ENCODE measurements at places on chromosomes 11 and 22.

DNA sequence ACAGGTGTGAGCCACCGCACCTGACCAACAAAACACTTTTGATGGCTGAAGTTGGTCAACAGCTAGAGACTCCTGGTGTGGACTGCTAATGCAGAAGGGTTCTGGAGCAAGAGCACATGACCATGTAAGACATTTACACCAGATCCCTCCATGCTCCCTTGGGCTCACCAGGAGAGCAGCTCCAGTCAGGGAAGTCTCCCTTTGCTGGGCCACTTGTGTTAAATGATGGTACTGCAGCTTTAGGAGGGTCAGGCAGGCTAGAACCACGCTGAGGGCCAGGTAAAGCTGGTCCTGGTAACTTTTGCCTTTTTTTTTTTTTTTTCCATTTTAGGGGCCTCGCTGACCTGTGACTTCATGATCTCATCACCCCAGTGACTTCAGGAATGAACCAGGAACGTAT is 146.4 kb downstream of the FBXO7 start:
- DNase-seq, result no peak

DNA sequence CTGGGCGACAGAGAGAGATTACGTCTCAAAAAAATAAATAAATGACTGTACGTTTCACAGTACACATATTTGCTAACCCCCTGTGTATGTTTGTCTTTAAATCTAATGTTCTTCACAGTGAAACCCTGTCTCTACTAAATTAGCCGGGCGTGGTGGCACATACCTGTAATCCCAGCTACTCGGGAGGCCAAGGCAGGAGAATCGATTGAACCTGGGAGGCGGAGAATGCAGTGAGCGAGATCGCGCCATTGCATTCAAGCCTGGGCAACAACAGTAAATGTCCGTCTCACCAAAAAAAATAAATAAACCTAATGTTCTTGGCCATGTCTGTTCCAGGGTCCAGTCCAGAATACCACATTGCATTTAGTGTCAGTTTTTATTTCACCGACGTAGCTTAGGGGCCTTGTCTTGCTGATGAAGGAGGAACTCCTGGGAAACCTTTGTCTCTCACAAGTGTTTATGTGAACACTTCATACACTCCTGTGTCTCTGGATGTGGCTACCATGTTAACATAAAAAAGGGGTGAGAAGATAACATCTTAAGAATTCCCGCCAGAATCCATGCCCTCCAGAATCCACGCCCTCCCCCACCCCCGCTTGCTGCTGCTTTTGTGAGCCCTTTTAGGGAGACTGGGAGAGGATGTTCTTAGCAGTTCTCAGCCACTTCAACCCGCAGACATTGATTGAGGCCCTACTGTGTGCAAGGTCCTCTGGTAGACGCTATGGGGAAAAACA is 5.0 kb upstream of the SERHL2 start:
- no peak for DNase-seq

GRCh38 chr11:126736682-126737572 is 263.6 kb downstream of the KIRREL3 start:
- DNase-seq, result no peak

GRCh38 chr11:27022659-27023251 is 17.9 kb upstream of the BBOX1 start:
- no peak for DNase-seq

DNA sequence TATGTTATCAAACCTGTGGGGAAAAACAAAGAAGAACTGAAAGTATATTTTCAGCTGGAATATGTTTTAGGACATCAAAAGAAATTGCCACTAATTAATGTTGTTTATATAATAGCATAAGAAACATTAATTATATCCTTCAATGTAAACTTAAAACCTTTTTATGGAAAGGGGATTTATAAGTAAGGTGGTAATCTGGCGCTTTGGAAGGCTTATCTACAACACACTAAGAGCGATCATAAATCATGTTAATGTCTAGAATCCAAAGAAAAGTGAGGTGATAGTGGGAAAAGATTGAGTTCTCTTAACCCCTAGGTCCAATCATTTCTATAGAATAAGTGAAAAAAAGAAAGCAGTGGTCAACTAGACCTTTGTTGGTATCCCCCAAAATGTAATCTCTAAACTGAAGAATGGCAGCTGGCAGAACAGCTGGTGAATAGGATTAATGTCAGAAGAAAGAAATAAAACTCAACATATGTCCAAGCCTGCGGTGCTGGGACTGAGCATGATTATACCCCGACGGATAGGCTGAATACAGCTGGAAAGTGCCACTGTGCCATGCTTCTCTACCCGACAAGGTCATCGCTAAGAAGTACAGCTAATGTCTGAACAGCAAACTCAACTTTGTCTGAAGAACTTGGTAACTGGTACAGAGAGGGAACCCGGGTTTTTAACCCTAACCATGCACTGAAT is 64.0 kb downstream of the SOX6 start:
- DNase-seq, result no peak

DNA sequence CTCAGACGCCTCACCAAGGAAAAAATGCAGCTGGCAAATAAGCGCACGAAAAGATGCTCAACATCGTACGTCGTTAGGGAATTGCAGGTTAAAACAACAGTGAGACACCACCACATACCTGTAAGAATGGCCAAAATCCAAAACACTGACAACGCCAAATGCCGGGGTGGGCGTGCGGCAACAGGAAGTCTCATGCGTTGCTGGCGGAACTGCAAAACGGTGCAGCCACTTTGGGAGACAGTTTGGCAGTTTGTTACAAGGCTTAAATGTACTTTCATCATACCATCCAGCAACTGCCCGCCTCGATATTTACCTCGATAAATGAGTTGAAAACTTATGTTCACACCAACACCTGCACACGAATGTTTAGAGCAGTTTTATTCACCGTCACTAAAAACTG is 7.5 kb upstream of the CTSD start:
- DNase-seq, result no peak

DNA sequence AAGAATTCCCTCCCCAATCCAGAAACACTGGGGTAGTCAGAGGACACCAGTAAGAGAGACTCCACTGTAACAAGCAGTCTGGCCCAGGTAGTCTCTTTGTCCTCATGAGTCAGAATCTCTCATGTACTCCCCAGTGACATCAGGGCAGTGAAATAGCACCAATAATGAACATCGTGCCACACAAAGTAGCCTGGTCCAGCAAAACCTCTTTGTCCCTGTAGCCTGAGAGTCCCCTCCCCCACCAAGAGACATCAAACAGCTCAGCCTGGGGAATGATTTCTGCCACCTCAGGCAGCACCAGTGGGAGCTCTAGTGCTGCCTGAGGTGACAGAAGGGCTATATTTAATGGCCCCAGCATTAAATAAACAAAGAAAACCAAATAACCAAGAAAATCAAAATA is 88.1 kb downstream of the SBF2 start:
- no peak for DNase-seq

DNA sequence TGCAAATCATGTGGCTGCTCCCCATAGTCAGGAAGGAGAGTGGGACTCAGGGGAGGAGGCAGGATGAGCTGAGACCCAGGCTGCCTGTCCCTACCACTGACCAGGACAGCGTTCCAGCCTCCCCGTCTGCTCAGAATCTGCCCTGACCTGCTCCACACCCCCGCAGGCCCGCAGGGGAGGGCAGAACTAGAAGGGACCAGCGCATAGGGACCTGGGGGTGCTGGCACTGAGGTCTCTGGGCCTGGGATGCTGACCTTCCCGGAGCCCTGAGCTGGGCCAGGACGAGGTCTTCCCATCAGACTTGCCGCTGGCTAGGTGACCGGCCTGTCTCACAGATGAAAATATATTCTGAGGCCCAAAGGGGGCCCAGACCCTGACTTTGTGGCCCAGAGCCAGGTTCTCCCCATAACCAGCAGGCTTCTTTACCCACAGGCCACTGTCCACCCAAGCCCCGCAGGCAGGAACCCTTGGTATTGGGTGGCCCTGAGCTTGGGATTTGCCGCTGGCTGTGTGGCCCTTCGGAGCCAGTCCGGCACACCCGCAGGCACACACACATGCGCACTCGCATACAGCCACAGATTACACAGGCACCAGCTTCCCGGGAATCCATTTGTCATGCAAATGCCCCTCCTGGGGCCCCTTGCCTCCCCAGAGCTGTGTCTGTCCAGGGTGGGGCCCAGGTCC is 13.8 kb upstream of the PIM3 start:
- no peak for DNase-seq

DNA sequence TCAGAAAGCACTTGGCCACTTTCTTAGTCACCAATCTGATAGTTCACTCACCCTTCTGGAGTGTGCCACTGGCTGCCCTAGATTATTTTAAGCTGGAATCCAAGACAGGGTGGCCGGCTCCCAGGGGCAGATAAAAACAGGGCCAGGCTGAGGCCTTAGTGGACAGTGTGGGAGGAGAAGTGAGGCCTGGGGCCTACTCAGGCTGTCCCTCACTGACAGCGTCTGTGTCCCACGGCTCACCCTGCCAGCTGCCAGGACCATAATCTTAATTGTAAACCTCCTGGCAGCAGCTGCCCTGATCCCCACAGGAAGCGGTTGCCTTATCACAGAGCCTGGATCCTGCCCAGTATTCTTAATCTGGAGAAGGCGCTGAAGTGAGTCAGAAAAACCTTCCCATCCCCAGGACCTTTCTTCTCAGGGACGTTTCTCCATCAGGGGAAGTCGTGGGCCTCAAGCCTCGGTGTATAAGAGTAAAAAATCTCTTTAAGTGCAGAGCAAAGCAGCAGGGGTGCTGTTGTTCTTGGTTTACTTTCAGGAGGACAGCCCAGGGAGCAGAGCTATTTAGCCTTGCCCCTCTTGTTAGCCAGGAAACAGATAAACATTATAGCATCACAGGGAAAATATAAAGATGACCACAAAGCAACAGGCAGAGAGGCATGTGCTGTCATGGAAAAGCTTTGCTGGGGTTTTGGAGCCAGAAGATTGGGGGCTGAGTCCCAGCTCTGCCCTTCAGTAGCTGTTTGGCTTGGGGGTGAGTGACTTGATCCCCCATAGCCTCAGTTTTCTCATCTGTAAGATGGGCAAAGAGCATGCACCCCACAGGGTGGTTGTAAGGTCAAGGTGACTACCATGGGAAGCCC is 39.6 kb downstream of the TSPAN18 start:
- DNase-seq, result no peak

GRCh38 chr11:15143855-15144254 is 29.1 kb downstream of the INSC start:
- DNase-seq, result no peak

DNA sequence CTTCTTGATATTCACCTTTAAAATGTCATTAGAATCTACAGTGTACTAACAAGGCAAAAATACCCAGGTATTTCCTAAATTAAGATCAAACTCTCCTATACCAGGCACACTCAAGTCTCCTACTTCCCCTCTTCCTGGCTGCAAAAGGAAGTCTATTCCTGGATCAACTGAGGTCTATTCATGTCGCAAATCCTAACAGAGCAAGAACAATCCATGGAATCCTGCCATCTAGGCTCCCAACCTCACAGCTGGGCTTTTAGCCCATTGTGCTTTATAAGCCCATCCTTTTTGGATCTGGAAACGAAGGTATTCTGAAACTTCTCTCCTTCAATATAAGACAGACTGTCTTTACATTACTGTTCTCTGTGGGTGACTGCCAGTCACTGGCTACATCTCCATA is 161.8 kb downstream of the SOX6 start:
- no peak for DNase-seq

DNA sequence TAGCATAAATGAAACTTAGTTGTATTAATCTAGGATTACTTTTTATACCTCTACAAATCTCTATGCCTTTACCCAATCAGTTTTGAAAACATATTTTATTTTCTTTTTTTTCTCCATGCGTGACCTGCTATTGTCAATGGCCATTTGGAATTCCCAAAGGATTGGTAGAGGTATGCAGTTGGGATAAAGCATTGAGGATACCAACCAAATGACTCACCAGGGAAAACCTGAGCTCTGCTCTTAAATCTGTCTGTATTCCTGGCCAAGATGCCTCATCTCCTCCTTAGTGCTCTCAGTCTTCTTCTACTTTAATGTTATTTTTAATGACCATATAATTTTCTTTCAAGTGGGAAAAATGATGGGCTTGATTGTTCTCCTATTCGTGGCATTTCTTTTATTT is 61.9 kb downstream of the EHF start:
- no peak for DNase-seq

DNA sequence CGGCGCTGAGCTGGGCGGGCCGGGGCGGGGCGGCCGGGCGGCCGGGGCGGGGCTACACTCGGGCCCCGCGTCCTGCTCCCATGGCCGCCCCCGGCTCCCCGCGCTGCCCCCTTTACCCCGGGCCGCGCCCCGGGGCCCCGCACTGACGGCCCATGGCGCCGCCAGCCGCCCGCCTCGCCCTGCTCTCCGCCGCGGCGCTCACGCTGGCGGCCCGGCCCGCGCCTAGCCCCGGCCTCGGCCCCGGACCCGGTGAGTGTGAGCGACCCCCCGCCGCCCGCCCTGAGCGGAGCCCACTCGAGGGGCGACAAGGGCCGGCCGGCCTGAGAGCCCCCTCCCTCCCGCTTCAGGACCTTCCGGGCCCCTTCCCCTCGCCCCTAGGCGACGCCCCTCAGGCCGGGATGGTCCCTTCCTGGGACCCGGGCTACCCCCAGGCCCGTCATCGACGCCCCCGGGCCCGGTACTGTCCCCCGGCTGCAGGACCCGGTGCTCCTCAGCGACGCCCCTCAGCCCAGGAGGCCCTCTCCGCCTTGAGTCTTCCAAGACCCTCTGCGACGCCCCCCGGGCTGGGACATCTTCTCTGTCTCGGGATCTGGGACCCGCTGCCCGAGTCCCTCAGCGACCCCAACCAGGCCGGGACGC is at the start of gene KREMEN1:
Gene KREMEN1 (plus strand): TSS at position 57 of the 639 bp plus-strand sequence. CDS start 96 bp downstream, at position 153.
- DNase-seq, result no peak

- DNase-seq, result no peak
Observed at GRCh38 chr11:90220391-90220790, 2.5 kb downstream of the CHORDC1 start.

- DNase-seq, result no peak
Observed at GRCh38 chr11:75555079-75555811, 6.8 kb upstream of the SERPINH1 start.

GRCh38 chr11:44607987-44608386 is 42.5 kb downstream of the CD82 start:
- DNase-seq, result no peak

DNA sequence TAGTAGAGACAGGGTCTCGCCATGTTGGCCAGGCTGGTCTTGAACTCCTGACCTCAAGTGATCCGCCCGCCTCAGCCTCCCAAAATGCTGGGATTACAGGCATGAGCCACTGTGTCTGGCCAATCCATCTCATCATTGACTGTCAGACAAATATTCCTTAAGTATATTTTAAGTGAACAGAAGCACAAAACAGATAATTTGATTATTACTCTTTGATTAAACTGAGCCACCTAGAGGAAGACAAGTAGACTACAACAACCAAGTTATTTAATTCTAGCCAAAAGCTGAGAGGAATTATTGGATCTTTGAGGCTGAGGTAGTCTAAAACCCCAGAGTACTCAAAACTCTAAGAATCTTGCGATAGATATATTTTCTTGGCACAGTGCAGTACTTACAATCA is 1.2 kb downstream of the ACRV1 start:
- no peak for DNase-seq

GRCh38 chr11:96152623-96153022 is 190.4 kb downstream of the MAML2 start:
- no peak for DNase-seq

GRCh38 chr22:18111759-18112330 is 1.2 kb downstream of the TUBA8 start:
- no peak for DNase-seq

All from stimulated activated CD4-positive, alpha-beta T cell treated with anti-CD3 and anti-CD28 coated beads, TNF-alpha, amount 100 ng/mL, for 48 hours (primary cell).